ENCODE measurements at places on chromosomes 6 and 20.

- no peak for DNase-seq
Measured at GRCh38 chr6:96795481-96795880, 41.8 kb downstream of the GPR63 start.

DNA sequence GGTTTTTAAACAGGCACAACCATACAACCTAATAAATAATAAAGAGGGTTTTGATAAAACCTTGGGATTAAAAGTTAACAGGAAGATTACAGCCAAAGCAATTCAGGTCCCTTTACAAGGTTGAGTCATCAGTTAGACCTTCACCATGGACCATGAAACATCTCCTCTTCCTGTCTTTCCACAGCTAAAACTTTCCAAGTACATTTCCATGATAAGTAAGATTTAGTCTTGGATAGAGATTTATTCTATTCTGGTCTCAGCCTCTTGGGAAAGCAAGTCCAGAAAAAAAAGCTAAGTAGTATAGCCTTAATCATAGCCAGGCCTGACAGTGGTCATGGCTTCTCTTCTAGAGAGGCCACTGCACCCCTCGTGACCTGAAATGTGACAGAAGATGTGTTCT lies 2.9 kb upstream of the PRSS35 start:
- DNase-seq: peak; percentile 50

GRCh38 chr6:169725125-169726048 lies 1.1 kb upstream of the PHF10 start:
- DNase-seq: peak; percentile 70

DNA sequence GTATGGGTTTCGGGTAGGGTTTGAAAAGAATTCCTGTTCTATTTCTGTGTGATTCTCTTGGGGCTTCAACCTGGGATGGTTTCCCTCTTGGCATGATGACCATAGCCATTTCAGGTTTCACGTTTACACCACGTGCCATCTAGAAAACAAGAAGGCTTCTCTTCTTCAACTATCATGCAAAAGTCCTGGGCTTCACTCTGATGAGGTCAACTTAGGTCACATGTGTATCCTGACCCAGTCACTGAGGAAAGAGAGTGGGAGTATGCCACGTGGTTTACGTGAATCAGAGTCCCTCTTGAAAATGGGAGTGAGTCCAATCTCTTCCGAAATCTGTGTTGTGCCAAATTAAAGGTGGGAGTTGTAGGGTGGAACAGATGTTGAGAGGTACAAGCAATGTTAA lies 141.3 kb upstream of the INSM1 start:
- DNase-seq: no peak

GRCh38 chr6:113457198-113457597 lies 399.9 kb upstream of the MARCKS start:
- peak; percentile 93 for DNase-seq

- no peak for DNase-seq
Measured at GRCh38 chr6:105449756-105450390, 47.0 kb upstream of the PREP start.

DNA sequence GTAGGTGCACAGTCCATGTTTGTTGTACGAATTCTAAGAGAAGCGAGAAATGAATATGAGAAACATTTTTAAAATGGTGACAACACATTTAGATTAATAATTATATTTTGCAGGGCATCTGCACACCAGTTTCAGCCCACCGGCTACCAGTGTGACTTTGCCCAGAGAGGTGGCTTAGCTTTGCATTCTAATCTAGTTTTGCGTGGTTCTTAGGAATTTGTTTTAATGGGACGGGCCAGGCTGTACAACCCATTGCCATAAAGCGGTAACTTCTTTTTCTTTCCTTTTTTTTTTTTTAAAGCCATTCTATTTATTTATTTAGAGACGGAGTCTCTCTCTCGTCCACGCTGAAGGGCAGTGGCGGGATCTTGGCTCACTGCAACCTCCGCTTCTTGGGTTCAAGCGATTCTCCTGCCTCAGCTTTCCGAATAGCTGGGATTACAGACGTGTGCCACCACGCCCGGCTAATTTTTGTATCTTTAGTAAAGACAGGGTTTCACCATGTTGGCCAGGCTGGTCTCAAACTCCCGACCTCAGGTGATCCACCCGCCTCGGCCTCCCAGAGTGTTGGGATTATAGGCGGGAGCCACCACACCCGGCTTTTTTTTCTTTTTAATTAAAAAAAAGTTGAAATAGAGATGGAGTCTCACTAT lies 829 bp downstream of the MANBAL start:
- no peak for DNase-seq

DNA sequence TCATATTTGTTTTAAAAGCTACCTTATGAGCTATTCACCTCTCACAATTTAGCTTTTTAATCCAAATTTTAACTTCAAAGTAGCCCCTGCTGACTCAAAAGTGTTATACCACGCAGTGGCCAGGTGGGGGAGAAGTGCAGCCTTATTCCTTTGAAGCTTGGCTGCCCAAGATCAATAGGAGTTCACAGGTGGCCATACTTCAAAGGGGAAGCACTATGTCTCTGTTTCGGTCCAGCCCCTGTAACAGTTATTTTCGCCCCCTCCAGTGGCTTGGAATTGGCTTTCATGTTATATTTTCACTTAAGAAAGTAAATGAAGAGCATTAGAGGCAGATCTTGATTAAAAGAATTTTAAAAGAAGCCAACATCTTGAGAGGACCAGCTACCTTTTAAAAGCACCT lies 608.4 kb downstream of the EPHA7 start:
- DNase-seq: peak; percentile 19

DNA sequence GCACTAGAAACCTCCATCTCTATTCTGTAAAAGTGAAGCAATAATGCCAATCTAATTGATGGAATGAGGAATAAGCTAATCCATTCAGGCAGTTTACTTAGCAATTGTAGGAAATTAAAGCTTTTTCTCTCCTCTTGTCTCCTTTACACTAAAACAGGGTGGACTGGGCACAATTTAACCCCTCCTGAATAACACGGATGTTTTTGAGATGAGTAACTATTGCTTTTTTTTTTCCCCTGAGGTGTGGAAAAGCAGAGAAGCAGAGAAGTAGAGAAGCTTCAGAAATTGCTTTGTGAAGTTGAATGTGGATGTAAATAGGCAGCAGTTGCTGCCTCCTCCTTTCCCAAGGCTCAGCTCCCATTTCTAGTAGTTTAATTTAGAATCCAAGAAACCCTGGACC lies 40.0 kb upstream of the GCNT2 start:
- no peak for DNase-seq
